ENCODE measurements at places on chromosomes 3 and 15. TPM values are rescaled to one million over a fixed set of nuclear protein-coding genes. Genes with fewer than 3 reads are reported as not detected.

Gene HYAL1
- 8.5 TPM for total RNA-seq

Gene GPR156
- total RNA-seq = not detected

Gene ZBTB20
- total RNA-seq = 41.7 TPM

Gene SNRK
- total RNA-seq = 25.6 TPM

Gene SLC12A1
- not detected for total RNA-seq

Gene ASB14
- total RNA-seq = 0.76 TPM

Gene AMIGO3
- 0.36 TPM for total RNA-seq

Gene ATP13A5
- total RNA-seq = not detected

Gene HRG
- not detected for total RNA-seq

Gene PODXL2
- total RNA-seq = 1.5 TPM

All from psoas muscle (tissue), 8 donors.